ENCODE measurements at places on chromosomes 13 and 19. TPM values are rescaled to one million over a fixed set of nuclear protein-coding genes. Genes with fewer than 3 reads are reported as not detected.

ETV2 gene
- total RNA-seq: 1.0 TPM

ZNF429 gene
- 16.7 TPM for total RNA-seq

CEACAM3 gene
- not detected for total RNA-seq

MYADM gene
- 66.7 TPM for total RNA-seq

DNA sequence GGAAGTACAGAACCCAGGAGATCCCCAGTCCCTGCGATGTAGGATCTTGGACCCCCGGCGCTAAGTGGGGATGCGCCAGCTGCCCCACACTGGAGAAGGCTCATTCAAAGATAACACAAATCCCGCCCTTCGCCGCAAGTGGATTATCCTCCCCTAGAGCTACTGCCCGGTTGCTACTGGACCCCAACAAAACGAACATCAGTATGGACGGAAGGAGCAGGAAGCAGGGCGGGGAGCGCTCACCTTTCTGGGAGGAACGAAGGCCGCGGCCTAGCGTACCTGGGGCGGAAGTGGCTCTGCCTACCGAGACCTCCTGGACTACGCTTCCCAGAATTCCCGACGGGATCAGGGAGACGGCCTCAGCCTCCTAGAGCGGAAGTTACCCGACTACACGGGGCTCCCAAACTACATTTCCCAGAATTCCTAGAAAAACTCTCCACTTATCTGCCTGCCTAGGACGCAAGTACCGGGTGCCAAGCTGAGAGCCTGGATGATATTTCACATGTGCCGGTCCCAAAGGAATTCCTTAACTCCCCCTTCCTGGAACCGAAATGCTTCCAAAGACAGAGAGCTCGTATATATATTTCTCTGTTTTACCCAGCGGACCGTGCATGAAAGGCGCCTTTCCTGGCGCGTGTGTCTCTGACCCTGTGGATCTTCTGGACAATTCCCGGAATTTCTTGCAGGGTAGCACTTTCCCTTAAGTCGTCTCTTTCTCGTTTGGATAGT is at the start of gene ZNF112:
TSS of gene ZNF112 (minus strand) at position 298 of the 729 bp plus-strand sequence. CDS start 16,141 bp downstream, outside the sequence.
- DNase-seq: peak; percentile 88

DNA sequence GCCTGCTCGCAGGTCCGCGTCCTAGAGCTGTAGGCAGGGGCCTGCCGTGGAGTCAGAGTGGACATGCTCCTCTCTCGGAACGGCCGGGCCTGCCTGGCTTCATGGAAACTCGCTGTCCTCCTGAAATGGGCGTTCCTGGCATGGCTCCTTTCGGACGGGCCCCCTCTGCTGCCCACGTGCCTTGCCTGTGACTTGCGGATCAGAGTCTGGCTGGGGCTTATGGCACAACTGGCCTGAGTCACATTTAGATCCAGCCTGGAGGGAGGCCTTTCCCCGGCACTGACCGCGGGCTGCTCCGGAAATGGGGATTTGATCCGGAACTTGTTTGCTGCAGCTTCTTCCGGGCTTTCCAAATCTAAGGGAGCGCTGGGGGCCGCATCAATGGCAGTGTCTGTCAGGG is 28.1 kb downstream of the THSD1 start:
- no peak for DNase-seq

GRCh38 chr13:108407495-108407894 is 138.0 kb downstream of the TNFSF13B start:
- DNase-seq: no peak

- DNase-seq: no peak
Measured at GRCh38 chr19:44807652-44808462, 1.0 kb upstream of the BCAM start.

GRCh38 chr13:113091211-113091771 is 14.3 kb upstream of the F7 start:
- no peak for DNase-seq

- DNase-seq: no peak
Measured at GRCh38 chr19:49651029-49651819, 9.2 kb downstream of the SCAF1 start.

GRCh38 chr13:106088085-106088484 is 447.4 kb downstream of the EFNB2 start:
- DNase-seq: no peak
